SJSA1 (cell line): ENCODE measurements at places on chromosomes 4 and X.
A peak's percentile ranks its signal among the peaks of the same experiment; 100 is the strongest.

- no peak for DNase-seq
Measured at GRCh38 chr4:72702948-72703347, 133.9 kb upstream of the ADAMTS3 start.

DNA sequence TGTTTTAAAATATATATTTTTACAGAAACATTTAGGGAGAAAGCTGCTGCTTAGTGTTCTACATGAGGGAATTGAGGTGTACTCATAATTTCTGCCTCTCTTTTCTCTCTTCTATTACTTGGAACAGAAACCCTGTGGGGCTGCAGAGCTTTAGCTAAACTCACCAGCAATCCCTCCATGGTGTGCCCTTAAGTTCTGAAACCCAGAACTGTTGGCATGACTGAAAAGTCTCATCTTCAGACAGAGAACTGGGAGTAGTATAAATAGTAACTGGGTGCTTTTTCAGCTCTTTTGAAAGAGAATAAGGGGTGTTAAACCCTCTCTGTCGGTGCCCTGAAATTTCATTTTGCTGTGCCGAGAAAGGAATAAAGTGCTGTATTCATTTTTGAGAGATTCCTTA lies 294.9 kb upstream of the BOD1L1 start:
- no peak for DNase-seq

- no peak for DNase-seq
Measured at GRCh38 chr4:1244081-1244977, 4.6 kb downstream of the CTBP1 start.

GRCh38 chrX:109830704-109831206 lies 97.7 kb upstream of the ACSL4 start:
- DNase-seq = no peak

GRCh38 chr4:185036019-185036418 lies 17.7 kb downstream of the HELT start:
- no peak for DNase-seq

GRCh38 chr4:30847167-30847566 lies 127.0 kb downstream of the PCDH7 start:
- no peak for DNase-seq

DNA sequence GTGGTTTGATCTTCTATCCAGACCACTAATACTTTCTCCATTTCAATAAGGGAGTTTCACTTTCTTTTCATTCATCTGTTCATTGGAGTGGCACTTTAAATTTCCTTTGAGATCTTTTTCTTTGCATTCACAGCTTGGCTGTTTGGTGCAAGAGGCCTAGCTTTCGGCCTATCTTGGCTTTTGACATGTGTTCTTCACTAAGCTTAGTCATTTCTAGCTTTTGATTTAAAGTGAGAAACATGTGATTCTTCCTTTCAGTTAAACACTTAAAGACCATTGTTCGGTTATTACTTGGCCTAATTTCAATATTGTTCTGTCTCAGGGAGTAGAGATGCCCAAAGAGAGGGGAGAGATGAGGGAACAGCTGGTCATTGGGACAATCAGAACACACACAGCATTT lies 24.3 kb downstream of the CXCL13 start:
- DNase-seq = no peak

- DNase-seq = no peak
Measured at GRCh38 chrX:120763269-120763668, 112.4 kb downstream of the CT47B1 start.

DNA sequence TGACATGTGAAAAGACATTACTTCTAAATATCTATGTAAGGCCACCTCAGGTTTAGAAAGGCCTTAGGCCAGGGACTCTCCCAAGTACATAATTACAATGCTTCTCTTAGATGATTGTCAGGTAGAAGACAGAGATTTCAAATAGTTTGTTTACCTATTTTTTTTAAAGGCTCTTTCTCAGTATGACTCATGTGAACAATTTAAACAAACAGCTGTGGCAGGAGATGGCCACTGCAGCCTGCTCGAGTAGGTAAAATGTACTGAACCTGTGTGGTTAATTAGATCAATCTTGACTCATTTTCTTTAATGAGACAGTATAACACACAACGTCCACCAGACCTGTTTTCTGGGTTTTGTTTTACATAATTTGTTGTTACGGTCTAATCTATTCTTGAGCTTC lies 50.2 kb downstream of the LEF1 start:
- DNase-seq = peak; percentile 56

DNA sequence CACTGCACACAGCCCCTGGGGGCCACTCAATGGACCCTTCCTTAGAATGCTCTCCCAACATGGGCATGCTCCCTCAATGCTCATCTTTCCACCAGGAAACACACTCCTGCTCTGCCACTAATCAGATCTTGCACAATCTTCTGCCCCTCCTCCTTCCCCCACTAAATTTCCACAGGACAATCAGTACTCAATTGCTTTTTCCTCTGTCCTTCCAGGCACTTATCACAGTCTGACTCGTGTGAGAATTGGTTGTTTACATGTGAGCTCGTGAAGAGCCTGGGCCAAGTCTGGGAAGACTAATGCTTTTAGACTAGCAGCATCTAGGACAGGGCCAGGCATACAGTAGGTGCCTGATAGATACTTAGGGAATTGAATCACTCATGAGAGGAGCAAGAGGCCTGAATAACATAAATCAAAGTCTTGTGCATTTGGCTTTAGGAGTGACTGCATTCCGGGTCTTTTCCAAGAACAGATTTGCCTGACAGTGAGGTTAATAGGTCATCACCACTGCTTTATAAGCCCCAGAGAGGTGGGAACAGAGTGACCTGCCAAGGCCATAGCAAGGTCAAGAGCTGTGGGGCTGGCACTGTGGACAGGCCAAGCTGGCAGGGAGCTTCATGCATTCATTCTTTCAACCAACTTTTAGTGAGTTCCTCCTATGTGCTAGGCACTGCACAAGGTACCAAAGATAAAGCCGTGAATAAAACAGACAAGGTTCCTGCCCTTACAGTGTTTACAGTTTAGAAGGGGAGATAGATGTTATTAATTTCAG lies 55.0 kb downstream of the PRPS1 start:
- DNase-seq = no peak

DNA sequence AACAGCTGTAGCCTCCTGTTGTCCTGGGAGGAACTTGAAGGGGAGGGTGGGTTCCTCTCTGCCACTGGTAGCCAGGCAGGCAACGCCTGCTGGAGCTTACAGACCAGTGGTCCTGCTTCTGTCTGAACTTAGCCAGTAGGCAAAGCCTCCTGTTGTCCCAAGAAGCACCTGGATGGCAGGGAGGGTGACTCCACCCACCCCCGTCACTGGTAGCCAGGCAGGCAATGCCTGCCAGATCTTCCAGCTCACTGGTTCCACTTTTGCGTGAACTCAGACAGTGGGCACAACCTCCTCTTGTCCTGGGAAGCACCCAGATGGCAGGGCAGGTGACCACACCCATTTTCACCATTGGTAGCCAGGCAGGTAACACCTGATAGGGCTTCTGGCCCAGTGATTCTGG lies 203.5 kb upstream of the DIPK2B start:
- no peak for DNase-seq

- DNase-seq = no peak
Measured at GRCh38 chr4:47942081-47942819, 27.9 kb upstream of the NFXL1 start.

GRCh38 chrX:71056867-71057266 lies 11.3 kb downstream of the SNX12 start:
- no peak for DNase-seq

- peak; percentile 20 for DNase-seq
Measured at GRCh38 chrX:101078716-101079598, at the start of gene TMEM35A. Gene TMEM35A, plus strand, starts transcription at chrX:101078879. Its CDS starts 124 bp downstream, at chrX:101079003.

DNA sequence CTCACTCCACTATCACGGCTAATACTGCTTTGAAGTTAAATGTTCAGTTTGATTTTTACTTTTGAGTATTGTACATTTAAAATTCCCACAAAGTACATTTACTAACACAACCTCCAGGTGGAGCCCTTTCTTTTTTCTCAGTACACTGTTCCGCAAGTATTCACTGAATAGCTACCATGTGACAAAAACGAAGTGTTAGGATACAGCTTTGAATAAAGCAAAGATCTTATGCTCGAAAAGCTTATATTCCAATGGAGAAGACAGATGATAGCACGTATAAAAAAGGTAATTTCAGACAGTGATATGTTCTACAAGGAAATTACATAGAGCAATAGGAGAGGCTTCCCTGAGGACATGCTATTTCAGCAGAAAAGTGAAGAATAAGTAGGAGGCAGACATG lies 60.7 kb upstream of the ABCG2 start:
- DNase-seq = peak; percentile 33

DNA sequence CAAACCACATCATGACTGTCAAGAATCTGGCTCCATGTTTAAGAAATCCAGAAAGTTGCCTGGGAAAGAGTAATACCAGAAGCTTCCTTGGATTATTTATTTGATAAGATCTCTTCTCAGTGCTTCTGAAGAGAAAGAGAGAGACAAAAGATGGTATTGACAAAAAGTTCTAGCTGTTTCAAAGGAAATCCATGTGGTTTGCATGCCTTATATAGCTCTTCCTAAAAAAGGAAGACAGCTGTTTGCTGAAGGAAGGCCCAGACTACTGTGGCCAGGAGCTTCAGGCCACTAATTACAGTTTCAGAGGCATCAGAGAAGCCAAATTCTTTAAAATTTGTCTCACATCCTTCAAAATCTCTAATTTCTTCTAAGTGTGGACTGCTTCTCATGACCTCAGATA lies 565.2 kb upstream of the SLIT2 start:
- no peak for DNase-seq

- DNase-seq = no peak
Measured at GRCh38 chrX:130604882-130605281, 203.1 kb downstream of the RBMX2 start.

DNA sequence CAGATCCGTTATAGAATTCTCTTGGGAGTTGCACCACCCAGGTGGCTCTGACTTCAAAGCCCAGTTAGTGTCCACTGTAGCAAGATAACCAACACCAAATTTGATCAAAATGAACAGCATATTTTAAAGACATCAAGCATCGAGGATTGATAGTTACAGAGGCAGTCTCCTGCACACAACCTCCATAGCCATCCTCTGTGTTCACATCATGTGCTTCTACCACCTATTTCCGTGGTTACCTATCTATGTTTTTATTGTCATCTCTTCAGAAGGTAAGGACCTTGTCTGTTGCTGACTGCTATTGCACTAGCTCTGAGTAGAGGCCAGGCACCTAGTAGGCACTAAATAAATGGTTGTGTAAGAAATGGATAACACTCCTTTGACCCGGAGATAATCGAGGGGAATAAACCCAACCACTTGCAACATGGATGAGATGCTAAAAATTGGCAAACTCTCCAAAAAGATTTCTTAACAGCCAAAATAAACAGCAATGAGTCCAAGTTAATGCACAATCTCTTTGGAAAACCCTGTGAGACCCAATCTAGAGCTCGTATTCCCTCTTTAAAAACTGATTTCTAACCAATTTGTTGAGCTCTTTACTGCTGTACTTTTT lies 14.7 kb upstream of the C1QTNF7 start:
- no peak for DNase-seq

DNA sequence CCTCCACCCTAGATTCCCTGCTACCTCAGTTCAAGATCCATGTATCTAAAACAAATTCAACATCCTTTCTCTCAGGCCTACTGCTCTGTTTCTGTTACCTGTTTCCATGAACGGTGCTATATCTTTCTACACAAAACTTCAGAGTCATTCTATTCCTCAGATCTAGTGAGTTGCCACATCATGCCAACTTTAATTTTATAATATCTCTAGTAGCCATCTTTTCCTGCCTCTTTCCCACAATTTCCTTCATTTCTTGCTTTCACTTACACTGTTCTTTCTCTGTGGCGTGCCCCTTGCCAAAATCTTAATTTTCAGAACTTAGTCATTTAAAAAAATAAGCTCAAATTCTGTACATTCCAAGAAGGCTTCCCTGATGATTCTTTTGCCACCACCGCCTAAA lies 15.2 kb downstream of the GUCY1A1 start:
- DNase-seq = no peak

- peak; percentile 82 for DNase-seq
Measured at GRCh38 chr4:82785611-82786400, 12.8 kb downstream of the SCD5 start.

DNA sequence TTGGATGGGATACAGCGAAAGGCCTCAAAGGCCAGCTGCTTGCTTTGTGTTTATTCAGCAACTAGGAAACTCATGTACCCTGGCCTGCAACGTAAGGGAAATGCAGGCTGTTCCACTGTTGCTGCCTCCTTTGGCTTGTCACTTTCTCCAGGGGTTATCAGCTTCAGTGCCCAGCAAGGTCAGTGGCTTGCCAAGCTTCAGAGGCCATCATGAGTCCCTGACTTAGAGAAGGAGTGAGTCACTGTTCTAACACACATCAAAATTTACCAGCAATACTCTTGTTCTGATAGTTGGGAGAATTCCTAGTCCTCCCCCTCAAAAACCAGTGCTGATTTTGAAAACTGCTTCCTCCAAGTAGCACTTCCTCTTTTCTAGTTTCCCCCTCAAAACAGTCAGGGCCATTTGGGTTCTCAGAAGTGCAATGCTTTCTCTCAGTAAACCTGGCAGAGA lies 250.8 kb downstream of the ARHGAP24 start:
- DNase-seq = no peak

GRCh38 chrX:103614999-103615398 lies 7.2 kb downstream of the TCEAL3 start:
- no peak for DNase-seq

DNA sequence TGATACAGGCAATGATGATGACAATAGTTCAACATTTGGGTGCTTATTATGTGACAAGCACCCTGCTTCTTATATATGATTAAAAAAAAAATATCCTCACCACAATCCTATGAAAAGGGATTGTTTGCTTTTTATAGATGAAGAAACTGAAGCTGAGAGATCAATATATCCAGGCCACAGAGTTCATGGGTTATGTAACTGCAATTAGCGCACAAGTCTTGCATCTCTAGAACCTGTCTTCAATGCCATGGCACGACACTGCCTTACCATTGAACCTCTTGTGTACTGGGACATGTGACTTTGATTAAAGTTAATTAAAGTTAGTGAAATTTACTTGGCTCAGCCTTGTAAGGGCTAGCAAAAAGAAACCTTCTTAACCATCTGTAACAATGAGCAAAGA lies 599.7 kb downstream of the ADGRL3 start:
- DNase-seq = no peak

DNA sequence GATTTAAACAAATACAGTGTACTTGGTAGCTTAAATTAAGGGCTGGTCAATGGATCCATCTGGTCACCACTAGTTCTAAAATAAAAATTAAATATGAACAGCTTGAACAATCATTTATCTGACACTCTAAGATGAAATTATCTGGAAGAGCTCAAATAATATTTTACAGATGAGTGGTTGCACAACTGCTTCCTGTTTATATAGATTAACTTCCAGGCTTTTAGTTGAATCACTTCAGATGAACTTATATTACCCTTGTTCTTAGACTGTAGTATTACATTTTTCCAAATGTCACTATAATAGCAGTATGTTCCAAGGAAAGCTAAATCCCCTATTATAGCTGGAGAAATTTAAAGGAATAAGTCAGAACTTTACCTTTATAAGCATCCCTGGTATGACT lies 92.4 kb upstream of the SMIM10 start:
- DNase-seq = no peak

DNA sequence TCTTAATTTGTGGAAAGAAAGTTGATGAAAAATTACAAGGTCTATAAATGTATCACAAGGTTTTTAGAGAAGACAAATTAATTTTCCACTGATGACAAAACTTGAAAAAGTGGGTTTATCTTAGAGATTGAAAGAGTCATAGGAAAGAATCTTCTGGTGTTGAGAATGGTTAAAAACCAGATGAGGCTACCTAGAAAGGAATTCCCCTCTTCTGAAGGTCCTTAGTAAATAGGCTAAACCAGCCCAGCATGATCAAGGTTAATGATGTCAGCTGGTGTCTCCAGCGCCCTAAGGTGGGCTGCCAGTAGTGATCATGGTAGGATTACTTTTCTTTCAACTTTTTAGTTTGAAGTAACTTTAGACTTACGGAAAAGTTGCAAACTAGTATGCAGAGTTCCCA lies 71.8 kb upstream of the PGRMC2 start:
- no peak for DNase-seq

GRCh38 chr4:176323511-176324160 lies 3.9 kb downstream of the SPCS3 start:
- no peak for DNase-seq
